Adrenal gland (tissue), 19 donors: ENCODE measurements at places on chromosomes 6 and 20. TPM values are rescaled to one million over a fixed set of nuclear protein-coding genes. Genes with fewer than 3 reads are reported as not detected.

- DNase-seq, result peak; percentile 78
Measured at GRCh38 chr6:45930420-45931040, 85.1 kb downstream of the CLIC5 start.

GRCh38 chr6:101178748-101179147 lies 214.8 kb upstream of the GRIK2 start:
- no peak for DNase-seq

DNA sequence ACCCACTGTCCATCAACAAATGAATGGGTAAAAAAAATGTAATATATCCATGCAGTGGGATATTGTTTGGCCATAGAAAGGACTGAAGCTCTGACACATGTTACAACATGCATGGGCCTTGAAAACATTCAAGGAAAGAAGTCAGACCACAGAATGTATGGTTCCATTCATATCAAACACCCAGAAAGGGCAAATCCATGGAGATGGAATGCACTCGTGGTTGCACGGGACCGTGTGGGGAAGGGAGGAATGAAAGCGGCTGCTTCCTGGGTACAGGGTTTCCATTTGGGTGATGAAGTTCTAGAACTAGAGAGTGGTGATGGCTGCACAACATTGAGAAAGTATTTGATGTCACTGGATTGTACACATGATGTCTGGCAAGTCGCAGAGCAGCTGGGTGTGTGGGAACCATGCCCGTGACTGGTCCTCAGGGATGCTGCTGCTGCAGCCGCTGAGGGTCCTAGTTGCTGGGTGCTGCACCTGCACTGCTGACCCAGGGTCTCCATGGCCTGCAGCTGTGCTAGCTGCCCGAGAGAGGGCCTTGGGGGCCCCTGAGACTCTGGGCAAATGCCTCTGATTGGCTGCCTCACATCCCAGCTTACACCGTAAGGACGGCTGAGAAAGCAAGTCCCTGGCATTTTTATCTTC lies 220.3 kb downstream of the NRN1 start:
- no peak for DNase-seq

DNA sequence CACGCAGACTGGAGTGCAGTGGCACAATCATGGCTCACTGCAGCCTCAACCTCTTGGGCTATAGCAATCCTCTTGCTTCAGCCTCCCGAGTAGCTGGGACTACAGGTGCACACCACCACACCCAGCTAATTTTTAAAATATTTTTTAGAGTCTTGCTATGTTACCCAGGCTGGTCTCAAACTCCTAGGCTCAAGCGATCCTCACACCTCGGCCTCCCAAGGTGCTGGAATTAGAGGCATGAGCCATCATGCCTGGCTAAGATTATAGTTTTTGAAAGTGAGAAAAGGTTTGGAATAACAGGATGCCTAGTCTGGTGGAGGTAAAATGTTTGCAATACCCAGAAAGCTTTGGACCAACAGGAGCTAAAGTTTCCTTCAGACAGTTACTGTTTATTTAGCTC lies 23.4 kb downstream of the GCM1 start:
- no peak for DNase-seq

GRCh38 chr6:33414592-33415271 lies 3.2 kb downstream of the CUTA start:
- DNase-seq, result no peak

MMUT gene
- total RNA-seq, result 36.0 TPM
